NCI-H1105 (cell line): ENCODE measurements at places on chromosomes 2 and 18.

DNA sequence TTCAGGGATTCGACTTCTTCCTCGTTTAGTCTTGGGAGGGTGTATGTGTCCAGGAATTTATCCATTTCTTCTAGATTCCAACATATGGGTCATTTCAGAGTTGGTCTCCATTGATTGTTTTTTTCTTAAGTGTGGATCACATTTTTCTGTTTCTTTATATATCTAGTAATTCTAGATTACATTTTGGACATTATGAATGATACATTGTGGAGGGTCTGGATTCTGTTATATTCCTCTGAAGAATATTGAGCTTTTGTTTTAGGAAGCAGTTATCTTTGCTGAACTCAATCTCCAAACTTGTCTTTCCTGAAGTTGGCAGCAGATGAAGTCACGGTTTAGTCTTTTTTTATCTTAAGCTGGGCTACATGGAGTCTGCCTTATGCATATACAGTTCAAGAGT, 9.3 kb downstream of the FAM228B start:
- no peak for DNase-seq

DNA sequence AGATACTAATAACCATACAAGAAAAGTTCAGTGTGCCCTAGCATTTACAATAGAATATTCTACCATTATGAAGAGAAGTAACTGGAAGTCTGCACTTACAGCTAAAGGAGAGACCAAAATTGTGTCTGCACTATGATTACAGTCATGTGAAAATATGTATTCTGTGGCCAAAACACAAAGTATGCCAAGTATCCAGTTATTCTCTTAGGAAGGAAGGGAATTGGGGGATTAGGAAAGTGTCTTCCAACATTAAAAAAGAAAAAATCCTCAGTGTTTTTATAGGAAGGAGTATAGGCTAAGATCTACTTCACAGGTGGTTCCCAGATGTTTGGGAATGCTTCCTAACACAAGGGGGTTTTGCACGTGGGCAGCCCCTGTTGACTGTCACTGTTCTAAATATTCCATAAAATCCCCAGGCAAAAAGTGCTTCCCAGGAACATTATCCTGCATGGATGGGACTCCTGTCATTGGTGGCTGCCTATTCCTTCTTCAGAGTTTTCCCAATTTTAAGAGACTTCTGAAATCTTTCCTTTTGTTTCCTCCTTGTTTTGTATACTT, 180.2 kb upstream of the KLHL29 start:
- DNase-seq: no peak

- no peak for DNase-seq
These were observed 89.4 kb upstream of the MCFD2 start for GRCh38 chr2:47004905-47005495.

GRCh38 chr2:155054712-155055111, 356.2 kb downstream of the KCNJ3 start:
- DNase-seq: no peak

DNA sequence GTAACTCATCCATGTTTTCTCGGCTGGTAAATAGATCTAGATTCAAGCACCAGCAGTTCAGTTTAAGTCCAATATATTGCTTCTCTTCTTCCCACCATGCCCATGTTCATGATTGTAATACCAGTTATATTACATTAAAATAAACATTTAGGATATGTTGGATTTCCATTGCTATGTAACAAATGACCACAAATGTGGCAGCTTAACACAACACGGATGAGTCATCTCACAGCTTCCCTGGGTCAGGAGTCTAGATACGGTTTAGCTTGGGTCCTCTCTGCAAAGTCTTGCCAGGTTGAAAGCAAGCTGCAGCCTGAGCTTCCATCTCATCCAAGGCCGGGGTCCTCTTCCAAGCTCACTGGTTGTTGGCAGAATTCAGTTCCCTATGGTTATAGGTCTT, 39.4 kb upstream of the SMAD2 start:
- no peak for DNase-seq

DNA sequence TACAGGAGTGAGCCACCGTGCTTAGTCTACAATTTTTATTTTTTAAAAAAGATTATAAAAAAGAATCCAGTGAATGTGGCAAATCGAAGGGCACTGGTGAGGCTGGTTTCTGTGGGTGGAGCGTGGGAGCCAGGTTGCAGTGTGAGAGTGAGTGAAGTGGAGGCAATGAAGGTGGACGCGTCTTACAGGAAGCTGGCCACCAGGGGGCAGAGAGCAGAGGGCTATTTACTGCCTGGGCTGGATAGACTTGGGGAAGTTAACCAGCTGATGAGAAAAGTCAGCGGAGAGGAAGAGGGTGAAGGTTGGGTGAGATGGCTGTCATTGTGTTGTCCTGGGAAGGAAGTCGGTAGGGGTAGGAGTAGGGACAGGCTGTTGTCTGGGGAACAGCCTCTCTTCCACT, 6.8 kb downstream of the SCTR start:
- DNase-seq: peak; percentile 20

- DNase-seq: no peak
These were observed 677.0 kb downstream of the NYAP2 start for GRCh38 chr2:226076529-226076928.

- no peak for DNase-seq
These were observed 15.0 kb upstream of the CYS1 start for GRCh38 chr2:10095175-10095574.

GRCh38 chr2:182852801-182853200, 13.6 kb downstream of the FRZB start:
- no peak for DNase-seq

GRCh38 chr2:172823261-172823850, 87.7 kb downstream of the RAPGEF4 start:
- no peak for DNase-seq

GRCh38 chr18:76264198-76264875, 230.7 kb downstream of the ZNF516 start:
- DNase-seq: no peak

DNA sequence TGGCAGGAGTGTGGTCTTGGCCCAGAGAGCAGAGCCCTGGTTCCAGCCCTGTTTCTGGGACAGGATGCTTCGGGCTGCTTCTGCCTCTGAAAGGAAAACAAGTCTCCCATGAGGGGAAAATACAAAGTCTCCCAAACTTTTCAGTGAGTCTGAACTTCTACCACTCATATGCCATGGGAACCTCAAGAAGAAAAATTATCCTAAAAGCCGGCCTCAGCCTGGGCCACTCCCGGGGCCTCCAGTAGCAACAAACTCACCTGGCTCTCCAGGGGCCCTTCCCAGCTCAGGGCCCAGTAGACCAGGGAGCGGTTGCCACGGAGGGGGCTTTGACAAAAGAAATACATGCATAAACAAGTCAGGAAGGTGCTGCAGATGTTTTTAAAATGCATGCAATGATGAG, 289.2 kb upstream of the HDAC4 start:
- no peak for DNase-seq

DNA sequence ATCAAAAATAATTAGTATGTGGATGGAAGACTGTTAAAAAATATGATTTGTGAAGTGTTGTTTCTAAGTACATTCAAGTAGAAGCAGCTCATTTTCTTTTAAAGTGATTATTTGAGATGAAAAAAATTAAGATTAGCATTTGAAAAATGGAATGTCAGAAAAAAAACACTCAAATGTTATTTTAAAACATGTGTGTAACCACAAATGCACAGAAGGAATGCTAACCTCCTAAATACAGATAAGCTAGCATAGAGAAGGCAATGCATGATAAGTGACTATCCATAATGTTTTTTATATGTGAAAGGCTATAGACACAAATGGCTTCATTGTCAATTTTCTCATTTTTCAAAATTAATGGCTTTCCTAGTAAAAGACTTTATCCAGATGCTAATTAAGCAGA, 198.9 kb downstream of the NYAP2 start:
- DNase-seq: no peak

GRCh38 chr2:54876764-54877163, 153.3 kb downstream of the EML6 start:
- DNase-seq: no peak

DNA sequence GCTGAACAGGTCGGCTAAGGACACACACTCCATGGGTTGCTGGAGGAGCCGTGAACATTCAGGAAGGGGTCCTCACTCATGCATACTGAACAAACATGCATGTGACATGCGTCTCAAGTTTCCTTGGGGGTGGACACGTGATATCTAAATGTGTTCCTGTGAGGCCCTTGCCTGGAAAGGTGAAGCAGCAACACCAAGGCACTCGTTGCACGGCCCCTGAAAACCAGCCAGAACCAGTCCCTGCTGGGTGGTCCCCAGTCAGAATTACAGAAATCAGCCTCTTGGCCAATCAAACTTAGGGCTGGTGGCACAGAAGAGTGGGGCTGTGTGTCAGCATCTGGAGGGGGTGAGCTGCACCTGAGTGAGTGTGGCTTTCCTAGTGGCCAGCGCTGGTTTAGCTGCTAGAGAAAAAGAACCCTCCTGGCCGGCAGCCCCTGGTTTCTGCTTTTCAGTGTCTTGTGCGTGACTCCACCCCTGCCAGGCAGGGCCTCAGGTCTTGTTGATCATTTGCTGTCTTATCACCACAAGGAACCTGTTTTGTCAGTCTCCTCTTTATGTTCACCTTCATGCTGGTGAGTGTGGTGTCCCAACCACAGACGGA, 3.2 kb upstream of the AQP12B start:
- no peak for DNase-seq

GRCh38 chr2:84816426-84817026, 64.4 kb downstream of the TRABD2A start:
- DNase-seq: no peak

- DNase-seq: no peak
These were observed 264.8 kb downstream of the ANAPC1 start for GRCh38 chr2:111618978-111619902.

DNA sequence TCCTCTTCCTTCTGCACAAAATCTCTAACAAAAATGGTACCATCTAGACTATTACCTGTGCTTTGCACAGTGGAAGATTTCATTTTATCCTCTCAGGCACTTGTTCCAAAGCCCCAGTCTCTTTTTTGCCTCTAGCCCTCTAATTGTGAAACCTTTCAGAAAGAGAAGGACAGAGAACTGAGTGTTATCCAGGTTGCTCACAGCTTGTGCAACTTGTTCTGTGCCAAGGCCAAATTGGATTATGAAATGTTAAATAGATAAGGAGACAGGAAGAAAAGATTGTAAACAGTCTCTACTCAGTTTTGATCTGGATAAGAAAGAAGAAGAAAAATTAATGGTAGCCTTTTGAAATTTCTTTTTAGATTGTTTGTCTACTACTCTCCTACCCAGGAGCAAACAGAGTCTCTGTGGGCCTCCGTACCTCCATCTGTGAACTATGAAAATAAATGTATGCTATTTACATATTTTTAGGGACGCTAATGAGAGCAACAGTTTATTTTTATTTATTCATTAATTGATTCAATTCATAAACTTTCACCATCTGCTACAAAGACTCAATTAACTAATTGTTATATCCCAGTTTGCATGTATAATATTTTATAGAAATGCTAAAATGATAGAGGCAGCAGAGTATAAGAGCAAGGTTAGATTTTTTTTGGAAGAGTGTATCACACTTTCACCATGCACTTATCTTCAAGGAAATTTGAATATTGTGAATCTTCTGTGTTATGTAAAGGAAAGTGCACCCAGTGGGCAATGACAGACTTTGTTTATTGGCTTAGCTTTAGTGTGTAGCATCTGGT, 339.0 kb upstream of the ETAA1 start:
- DNase-seq: no peak

DNA sequence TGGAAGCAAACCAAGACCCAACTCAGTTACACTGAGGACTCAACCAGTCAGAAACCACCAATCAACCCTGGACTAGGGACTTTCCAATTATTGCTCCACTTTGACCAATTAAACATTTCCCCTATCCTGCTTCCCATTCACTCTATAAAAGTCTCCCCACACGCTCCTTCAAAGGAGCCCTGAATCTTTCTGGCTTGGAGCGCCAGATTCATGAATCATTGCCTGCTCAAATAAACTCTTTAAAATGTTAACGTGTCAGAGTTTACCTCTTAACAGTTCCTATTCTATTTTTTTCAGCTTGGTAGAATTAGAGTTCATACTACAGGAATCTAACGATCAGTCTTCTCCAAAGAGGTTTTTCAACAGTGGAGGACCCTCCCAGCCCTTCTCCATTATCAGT, 20.7 kb upstream of the SULT1C2 start:
- DNase-seq: no peak

DNA sequence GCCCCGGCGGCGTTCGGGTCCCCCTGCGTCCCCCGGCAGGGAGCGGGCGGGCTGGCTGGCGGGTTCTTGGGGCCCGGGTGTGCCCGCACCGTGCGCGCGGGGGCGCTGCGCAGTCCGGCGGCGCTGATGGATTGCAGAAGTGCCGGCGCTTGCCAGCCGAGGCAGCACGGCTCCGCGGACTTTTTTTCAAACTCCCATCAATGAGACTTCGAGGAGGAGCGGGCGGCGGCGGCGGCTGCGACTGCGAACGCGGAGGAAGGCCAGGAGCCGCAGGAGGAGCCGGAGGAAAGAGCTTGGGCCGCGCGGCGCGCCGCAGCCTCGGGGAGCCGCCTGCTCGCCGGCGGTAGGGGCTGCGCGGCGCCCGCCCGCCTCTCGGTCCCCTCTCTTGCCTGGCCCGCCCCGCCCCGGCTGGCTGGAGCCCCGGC, at the start of gene GLI2:
TSS of gene GLI2 (plus strand) at position 123 of the 425 bp plus-strand sequence. CDS start 61,453 bp downstream, outside the sequence.
- peak; percentile 71 for DNase-seq

DNA sequence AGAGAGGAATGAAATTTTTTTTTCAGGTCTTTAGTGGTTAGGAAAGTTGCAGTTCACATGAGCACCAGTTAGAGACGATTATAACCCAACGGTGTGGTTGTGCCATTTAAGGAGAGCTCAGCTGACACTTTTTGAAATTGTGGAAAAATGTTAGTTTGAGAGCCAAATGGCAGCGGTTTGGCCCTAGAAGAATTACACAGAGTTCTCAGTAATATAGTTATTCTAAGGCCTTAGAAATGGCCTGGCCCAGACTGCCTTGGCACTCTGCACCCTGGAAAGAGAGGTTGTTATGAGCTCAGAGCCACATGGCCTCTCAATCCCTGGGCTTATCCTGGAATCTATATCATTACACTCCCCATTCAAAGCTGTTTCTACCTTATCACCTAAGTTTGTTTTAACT, 117.4 kb downstream of the RHBDD1 start:
- DNase-seq: no peak

- DNase-seq: no peak
These were observed 294.4 kb upstream of the HDAC4 start for GRCh38 chr2:239695106-239695727.

DNA sequence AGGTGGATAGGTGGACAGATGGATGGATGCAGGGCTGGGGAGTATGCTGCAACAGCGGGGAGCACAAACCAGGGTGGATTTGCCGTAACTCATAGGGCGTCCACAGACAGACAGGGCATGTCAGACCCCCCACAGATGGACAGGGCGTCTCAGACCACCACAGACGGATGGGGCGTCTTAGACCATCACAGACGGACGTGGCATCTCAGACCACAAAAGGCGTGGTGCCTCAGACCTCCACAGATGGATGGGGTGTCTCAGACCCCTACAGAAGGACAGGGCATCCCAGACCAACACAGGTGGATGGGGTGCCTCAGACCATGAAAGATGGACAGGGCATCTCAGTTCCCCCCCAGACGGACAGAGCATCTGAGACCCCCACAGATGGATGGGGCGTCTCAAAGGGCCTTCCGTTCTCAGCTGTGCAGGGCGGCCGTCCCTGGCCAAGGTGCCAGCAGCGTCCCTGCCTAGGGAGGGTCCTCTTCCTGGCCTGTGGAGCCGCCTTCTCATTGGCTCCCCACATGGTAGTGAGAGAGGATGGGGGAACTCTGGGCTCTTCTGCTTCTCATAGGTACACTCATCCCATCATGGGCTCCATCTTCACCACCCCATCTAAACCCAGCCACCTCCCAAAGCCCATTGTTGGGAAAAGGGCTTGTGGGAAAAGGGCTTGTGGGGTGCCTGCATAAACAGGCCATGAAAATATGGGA, 2.1 kb downstream of the ANKMY1 start:
- DNase-seq: no peak
